ENCODE measurements at places on chromosomes 12 and 14.

GRCh38 chr12:80264891-80265290 lies 165.6 kb downstream of the OTOGL start:
- no peak for DNase-seq
- H3K4me1 ChIP-seq, result no peaks in the 10 kb centered on the region
- H3K27me3 ChIP-seq, result peaks cover 5% of the 10 kb centered on the region
- H3K4me3 ChIP-seq, result no peak overlapping the region
- H3K36me3 ChIP-seq, result no peaks in the 10 kb centered on the region

DNA sequence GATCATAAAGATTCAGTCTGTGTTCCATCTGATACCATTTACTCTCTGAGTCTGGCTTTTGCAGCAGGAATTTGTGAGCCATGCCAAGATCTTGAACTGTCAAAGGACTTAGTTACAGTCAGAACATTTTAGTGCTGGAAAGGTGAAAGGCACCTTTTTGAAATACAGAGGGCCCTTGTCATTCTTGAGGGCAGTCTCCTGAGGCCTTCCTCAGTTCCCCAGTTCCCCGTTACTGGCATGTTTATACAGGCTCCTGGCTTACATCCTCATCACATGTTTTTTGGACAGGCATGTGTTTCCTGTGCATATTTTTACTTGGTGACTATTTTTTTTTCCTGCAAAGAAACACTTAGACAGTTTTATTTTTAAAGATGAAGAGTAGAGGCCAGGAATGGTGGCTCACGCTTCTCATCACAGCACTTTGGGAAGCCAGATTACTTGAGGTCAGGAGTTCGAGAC lies 21.0 kb downstream of the CFAP54 start:
- peaks cover 7% of the 10 kb centered on the region for H3K4me1 ChIP-seq
- H3K27ac ChIP-seq, result no peak overlapping the region
- H3K27me3 ChIP-seq, result no peaks in the 10 kb centered on the region
- no peak for DNase-seq
- H3K36me3 ChIP-seq, result no peaks in the 10 kb centered on the region
- no peak overlapping the region for H3K4me3 ChIP-seq

DNA sequence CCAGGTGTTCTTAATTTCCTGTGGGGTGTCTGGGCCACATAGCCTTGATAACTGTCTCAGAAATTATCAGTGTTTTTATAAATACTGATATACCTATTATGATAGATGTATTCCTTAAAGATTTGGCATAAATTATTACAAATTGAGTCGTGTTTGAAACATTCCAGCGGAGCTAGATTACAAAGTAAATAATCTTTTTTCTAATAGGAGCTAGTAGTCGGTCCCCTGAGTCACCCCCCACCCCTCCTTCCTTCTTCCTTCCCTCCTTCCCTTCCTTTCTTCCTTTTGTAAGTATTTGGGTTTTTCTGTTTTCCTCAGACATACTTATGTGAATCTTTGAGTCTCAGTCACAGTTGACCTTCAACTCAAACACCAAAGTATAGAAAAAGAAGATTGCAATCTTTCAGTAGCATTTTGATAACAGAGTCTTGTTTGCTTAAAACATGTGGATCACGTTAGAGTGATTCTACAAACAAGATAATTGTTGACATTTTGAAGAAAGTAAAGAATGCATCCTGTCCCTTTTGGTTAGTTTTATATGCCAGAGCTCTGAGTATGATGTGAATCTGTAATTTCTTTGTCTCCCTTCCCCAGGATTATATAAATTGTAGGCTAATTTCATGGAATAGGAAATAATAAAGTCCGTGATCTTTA lies 264.0 kb downstream of the FUT8 start:
- H3K4me3 ChIP-seq, result no peak overlapping the region
- H3K27me3 ChIP-seq, result no peaks in the 10 kb centered on the region
- peak overlapping the region; percentile 62 for H3K27ac ChIP-seq
- DNase-seq, result no peak
- peaks cover 13% of the 10 kb centered on the region for H3K36me3 ChIP-seq

DNA sequence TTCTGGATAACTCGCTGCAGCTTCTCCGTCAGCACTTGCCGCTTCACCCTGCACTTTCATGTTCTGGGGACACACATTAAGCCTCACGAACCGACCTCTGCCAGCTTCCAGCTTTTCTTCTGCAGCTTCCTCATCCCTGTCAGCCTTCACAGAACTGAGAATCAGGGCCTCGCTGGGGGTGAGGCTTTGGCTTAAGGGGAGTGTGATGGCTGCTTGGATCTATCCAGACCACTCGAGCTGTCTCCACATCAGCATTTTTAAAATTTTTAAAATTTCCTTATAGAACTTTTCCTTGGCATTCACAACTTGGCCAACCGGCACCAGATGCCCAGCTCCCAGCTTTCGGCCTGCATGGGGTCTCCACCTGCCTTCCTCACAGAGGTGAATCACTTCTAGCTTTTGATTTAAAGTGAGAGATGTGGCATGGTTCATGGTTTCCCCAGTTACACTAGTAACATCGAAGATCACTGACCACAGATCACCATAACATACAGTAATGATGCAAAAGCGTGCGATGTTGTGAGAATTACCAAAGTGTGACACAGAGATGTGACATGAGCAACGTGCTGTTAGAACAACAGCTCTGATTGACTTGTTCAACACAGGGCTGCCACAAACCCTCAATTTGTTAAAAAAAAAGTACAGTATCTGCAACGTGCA lies 139.1 kb upstream of the C14orf180 start:
- H3K4me3 ChIP-seq, result no peak overlapping the region
- no peak for DNase-seq
- H3K36me3 ChIP-seq, result no peaks in the 10 kb centered on the region
- no peak overlapping the region for H3K27ac ChIP-seq

DNA sequence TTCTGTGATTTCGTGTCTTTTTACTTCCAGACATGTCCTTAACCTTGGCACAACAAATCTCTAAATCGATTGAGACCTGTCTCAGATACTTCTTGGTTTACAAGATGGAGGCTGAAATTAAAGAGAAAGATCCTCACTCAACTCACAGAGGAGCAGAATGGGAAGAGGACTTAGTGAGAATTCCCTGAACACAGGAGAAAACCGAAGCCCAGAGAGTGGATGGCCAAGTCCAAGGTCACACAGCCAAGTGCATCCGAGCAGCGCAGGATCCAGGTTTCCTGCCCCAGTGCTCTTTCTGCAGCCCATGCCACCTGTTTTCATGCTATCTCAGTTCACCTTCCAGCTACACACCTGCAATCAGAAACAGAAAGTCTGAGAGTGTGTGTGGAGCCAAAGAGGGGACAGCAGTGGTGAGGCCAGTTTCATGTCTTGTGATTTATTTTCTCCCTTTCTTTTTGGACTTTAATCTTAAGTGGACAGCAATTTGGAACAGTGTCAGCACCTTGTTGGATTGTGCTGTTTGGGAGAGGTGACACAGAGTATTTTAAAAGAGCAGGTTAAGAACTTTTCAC lies 22.9 kb upstream of the TCL1B start:
- peaks cover 44% of the 10 kb centered on the region for H3K27me3 ChIP-seq
- peak overlapping the region; percentile 56 for H3K4me3 ChIP-seq
- peaks cover 28% of the 10 kb centered on the region for H3K4me1 ChIP-seq
- H3K36me3 ChIP-seq, result peaks cover 1% of the 10 kb centered on the region
- DNase-seq, result no peak
- peak overlapping the region; percentile 31 for H3K27ac ChIP-seq

- DNase-seq, result no peak
- H3K4me3 ChIP-seq, result no peak overlapping the region
- H3K27me3 ChIP-seq, result no peaks in the 10 kb centered on the region
- peaks cover 3% of the 10 kb centered on the region for H3K4me1 ChIP-seq
Measured at GRCh38 chr14:51824191-51824590, 36.2 kb upstream of the GNG2 start.

GRCh38 chr12:31736472-31736871 lies 7.7 kb upstream of the AMN1 start:
- H3K4me3 ChIP-seq, result no peak overlapping the region
- no peak overlapping the region for H3K27ac ChIP-seq
- peaks cover 6% of the 10 kb centered on the region for H3K36me3 ChIP-seq
- no peaks in the 10 kb centered on the region for H3K27me3 ChIP-seq
- H3K4me1 ChIP-seq, result peaks cover 22% of the 10 kb centered on the region

DNA sequence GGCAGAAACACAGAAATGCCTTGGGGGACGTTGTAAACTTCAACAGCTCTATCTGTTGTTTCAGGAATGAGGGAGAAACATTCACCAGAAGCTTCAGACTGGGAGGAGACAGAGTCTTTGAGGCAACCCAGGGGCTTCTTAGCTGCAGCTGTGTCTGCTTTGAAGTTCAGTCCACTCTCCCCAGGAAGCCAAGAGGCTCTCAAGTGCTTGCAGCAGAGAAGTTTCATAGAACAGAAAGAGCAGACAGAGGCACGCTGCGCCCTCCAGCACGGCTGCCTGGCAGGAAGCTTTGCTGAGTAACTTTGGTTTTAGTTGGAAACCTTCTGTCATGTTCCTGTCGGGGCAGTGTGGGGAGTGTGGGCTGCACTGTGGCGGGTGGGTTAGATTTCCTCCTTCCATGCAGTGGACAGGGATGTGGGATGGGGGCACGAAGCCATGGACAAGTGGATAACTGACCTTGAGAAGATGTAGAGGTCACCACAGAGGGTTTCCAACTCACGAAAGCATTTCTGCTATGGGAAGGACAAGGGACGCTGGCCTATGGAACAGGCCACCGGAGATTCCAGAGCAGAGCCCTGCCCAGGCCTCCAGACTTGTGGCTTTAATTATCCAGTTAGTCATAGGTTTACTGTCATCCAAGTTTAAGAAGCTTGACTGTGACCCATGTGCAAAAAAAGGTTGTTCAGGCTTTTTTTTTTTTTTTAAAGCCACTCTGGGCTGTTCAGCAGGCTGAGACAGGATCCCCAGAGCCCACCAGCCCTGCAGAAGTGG lies 107.7 kb downstream of the ARF6 start:
- no peaks in the 10 kb centered on the region for H3K27me3 ChIP-seq
- peaks cover 50% of the 10 kb centered on the region for H3K4me1 ChIP-seq
- peak; percentile 34 for DNase-seq
- no peaks in the 10 kb centered on the region for H3K36me3 ChIP-seq

DNA sequence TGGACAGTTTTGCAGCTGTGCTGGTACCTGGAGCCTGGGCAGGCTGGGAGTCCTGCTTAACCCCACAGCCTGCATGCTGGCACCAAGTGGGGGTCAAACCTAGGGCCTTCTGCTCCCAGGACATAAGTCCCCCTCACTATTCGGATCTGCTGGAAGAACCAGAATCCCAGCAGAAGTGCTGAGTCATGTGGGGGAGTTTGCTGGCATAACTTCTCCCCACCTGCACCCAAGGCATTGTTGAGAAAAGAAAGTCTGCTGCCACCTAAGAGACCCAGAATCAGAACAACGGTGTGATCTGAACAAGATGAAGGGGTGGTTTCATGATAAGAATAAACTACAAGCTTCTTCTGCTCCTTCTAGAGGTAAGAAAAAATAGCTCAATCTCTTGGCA lies 102.7 kb downstream of the RBM19 start:
- H3K4me3 ChIP-seq, result no peak overlapping the region
- H3K27ac ChIP-seq, result no peak overlapping the region
- H3K4me1 ChIP-seq, result peaks cover 38% of the 10 kb centered on the region
- no peak for DNase-seq

GRCh38 chr12:112894128-112894527 lies 12.6 kb upstream of the OAS1 start:
- DNase-seq, result no peak
- H3K27ac ChIP-seq, result no peak overlapping the region
- H3K27me3 ChIP-seq, result peaks cover 16% of the 10 kb centered on the region
- peaks cover 4% of the 10 kb centered on the region for H3K4me1 ChIP-seq

GRCh38 chr14:79304279-79304678 lies 907.0 kb downstream of the DIO2 start:
- no peaks in the 10 kb centered on the region for H3K36me3 ChIP-seq
- no peaks in the 10 kb centered on the region for H3K4me1 ChIP-seq
- H3K27me3 ChIP-seq, result no peaks in the 10 kb centered on the region
- DNase-seq, result no peak

- H3K4me3 ChIP-seq, result no peak overlapping the region
- no peaks in the 10 kb centered on the region for H3K4me1 ChIP-seq
- DNase-seq, result no peak
Measured at GRCh38 chr14:86055512-86056075, 525.6 kb downstream of the FLRT2 start.

DNA sequence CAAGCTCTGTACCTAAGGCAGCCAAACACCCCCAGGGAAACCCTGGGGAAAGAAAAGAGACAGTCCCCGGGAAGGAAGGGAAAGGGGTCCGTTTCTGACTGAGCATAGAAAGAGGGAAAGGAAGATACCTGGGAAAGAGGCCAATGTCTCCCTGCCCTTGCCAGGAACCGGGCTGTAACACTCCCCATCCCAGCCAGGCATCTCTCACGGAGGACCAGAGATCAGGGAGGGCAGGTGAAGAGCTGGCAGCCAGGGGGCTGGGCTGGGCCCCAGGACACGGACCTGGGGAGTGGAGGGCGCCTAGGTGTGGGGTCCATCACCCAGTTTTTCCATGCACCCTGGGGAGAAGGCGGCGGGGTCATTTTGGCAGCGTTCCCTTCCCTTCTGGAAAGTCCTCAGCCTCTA lies 18.9 kb upstream of the PLEKHH1 start:
- DNase-seq, result no peak
- peaks cover 33% of the 10 kb centered on the region for H3K4me1 ChIP-seq
- no peaks in the 10 kb centered on the region for H3K27me3 ChIP-seq
- H3K36me3 ChIP-seq, result no peaks in the 10 kb centered on the region
- peak overlapping the region; percentile 73 for H3K27ac ChIP-seq

DNA sequence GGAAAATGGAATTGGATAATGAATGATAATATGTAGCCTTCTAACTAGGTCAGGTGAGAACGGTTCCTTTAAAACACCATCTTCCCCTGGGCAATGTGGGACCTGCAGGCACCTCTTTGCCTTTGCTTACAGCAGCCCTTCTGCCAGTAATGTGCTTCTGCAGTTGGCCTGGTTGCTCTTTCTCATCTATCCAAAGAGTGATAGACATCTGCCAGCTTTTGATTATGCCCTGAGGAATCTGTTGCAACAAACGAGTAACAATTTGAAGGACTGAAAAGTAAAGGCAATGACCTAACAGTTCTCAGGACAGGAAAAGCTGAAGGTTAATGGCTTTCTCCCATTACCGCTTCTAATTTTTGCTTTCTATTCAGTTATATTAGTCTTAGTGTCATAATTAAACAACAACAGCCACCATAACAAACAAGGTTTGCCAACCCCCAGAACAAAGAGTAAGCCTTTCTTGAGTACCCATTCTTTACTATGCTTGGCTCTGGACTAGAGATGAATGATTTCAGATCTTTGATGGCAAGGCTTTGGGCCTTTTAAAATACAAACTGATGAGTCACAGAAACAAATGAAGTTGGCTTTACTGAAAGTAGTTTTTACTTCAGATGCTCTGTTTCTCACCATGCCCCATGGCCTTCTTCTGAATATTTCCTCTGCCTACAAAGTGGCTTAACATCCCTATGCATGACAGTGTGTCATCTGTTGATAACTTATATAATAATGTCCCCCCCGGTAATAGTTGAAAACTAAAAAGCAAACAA lies 76.1 kb upstream of the KRR1 start:
- no peak overlapping the region for H3K27ac ChIP-seq
- peaks cover 10% of the 10 kb centered on the region for H3K27me3 ChIP-seq
- H3K36me3 ChIP-seq, result no peaks in the 10 kb centered on the region
- H3K4me1 ChIP-seq, result no peaks in the 10 kb centered on the region
- DNase-seq, result no peak
